ENCODE measurements at places on chromosomes 4 and X.
A peak's percentile ranks its signal among the peaks of the same experiment; 100 is the strongest.

- DNase-seq, result no peak
- H3K4me1 ChIP-seq, result no peaks in the 10 kb centered on the region
- no peaks in the 10 kb centered on the region for H3K36me3 ChIP-seq
Observed at GRCh38 chr4:144721994-144722393, 76.0 kb downstream of the HHIP start.

DNA sequence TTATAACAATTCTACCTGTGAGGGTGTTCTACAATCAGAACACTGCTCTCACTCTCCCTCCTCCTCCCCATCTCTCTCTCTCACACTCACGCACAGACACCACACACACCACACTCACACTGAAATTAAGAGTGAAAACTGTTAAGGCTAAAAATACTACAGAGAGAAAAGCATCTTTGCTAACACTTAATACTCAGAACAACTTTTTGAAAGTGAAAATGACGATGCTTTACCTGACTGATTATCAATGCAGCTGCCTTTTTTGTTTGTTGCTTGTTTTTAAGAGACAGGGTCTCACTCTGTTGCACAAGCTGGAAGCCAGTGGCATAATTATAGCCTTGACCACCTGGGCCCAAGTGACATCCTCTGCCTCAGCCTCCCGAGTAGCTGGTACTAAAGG is 222.4 kb downstream of the APBB2 start:
- no peak overlapping the region for H3K4me3 ChIP-seq
- H3K36me3 ChIP-seq, result no peaks in the 10 kb centered on the region
- no peak for DNase-seq

DNA sequence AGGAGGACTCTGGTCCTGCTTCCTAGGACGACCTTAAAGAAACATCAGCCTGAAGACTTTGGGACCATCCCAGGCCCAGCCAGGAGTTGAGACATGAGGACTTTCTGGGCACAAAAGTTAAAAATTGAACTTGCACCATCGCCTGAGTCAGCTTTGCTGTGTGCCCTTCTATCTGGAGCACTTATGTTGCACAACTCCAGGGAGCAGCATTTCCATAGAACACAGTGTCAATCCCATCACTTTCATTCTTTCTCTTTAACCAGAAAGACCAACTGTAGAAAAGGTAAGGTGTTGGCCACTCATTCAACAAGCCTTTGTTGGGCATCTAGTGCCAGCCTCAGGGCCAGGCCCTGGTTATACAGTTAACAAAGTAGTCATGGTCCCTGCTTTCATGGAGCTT is 8.6 kb upstream of the CLDN24 start:
- H3K27ac ChIP-seq, result no peak overlapping the region
- H3K27me3 ChIP-seq, result peaks cover 15% of the 10 kb centered on the region
- no peaks in the 10 kb centered on the region for H3K36me3 ChIP-seq

- DNase-seq, result no peak
- no peaks in the 10 kb centered on the region for H3K27me3 ChIP-seq
- no peak overlapping the region for H3K27ac ChIP-seq
- no peak overlapping the region for H3K4me3 ChIP-seq
- no peaks in the 10 kb centered on the region for H3K36me3 ChIP-seq
Observed at GRCh38 chrX:38216642-38217041, 4.0 kb downstream of the SRPX start.

GRCh38 chr4:7395645-7396044 is 39.1 kb downstream of the PSAPL1 start:
- H3K4me3 ChIP-seq, result no peak overlapping the region
- H3K36me3 ChIP-seq, result no peaks in the 10 kb centered on the region
- no peak overlapping the region for H3K27ac ChIP-seq
- no peak for DNase-seq
- no peaks in the 10 kb centered on the region for H3K27me3 ChIP-seq

DNA sequence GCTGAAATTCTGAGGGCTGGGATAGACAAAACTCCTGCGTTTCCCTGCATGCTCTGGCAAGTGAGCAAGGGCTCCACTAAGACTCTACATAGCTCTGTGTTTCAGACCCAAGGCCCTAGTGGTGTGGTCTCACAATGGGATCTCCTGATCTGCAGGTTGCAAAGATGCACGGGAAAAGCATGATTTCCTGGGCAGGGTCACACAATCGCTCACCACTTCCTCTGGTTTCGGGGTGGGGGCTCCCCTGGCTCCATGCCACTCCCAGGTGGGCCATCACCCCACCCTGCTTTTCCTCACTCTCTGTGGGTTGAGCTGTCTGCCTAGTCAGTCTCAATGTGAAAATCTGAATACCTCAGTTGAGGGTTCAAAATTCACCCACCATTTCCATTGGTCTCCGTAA is 111.5 kb downstream of the KLF8 start:
- no peak for DNase-seq
- no peaks in the 10 kb centered on the region for H3K27me3 ChIP-seq
- no peaks in the 10 kb centered on the region for H3K36me3 ChIP-seq
- no peaks in the 10 kb centered on the region for H3K4me1 ChIP-seq
- no peak overlapping the region for H3K4me3 ChIP-seq
- no peak overlapping the region for H3K27ac ChIP-seq

- H3K27me3 ChIP-seq, result no peaks in the 10 kb centered on the region
- no peak for DNase-seq
- H3K4me3 ChIP-seq, result no peak overlapping the region
- H3K4me1 ChIP-seq, result no peaks in the 10 kb centered on the region
Observed at GRCh38 chrX:107571296-107571998, 56.9 kb upstream of the PRPS1 start.

DNA sequence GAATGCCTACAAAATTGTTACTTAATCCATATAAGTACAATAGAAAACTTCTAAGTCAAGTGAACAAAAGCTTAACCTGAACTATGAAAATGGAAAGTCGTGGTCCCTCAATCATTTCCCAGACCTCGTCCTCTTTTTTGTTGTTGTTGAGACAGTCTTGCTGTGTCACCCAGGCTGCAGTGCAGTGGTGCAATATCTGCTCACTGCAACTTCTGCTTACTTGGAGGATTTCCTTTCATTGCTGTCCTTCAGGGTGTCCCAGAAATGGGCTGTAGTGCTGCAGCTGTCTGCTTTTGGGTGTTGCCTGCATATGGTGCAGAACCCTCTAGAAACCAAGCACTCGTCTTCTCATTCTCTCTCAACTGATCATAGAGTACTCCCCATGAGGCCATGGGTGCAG is 75.0 kb upstream of the IL2 start:
- no peaks in the 10 kb centered on the region for H3K36me3 ChIP-seq
- no peak for DNase-seq
- no peaks in the 10 kb centered on the region for H3K27me3 ChIP-seq
- no peak overlapping the region for H3K4me3 ChIP-seq
- H3K27ac ChIP-seq, result no peak overlapping the region
- peaks cover 5% of the 10 kb centered on the region for H3K4me1 ChIP-seq

GRCh38 chr4:19123681-19124080 is 1102.1 kb upstream of the LCORL start:
- no peak overlapping the region for H3K4me3 ChIP-seq
- H3K27ac ChIP-seq, result no peak overlapping the region
- H3K4me1 ChIP-seq, result no peaks in the 10 kb centered on the region
- no peaks in the 10 kb centered on the region for H3K36me3 ChIP-seq
- H3K27me3 ChIP-seq, result no peaks in the 10 kb centered on the region

DNA sequence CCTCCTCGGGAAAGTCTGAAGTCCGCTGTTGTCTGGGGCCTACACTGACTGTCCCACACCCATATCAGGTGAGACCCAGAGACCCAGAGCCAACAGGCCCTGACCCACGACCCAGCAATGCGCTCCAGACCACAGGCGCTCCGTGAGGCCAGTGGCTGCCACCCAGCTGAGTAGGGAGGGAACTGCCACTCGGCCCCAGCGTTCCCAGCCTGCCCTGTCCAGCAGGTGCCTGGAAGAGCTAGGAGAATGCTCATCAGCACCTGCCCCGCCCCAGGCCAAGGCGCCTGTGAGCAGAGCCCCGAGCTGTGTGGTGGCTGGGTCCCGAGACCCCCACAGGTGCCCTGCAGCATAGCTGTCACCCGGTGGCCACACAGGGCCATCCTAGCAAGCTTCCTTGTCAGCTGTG is 2.7 kb downstream of the SPON2 start:
- no peak overlapping the region for H3K4me3 ChIP-seq
- no peaks in the 10 kb centered on the region for H3K27me3 ChIP-seq
- no peak for DNase-seq
- H3K27ac ChIP-seq, result no peak overlapping the region
- H3K36me3 ChIP-seq, result no peaks in the 10 kb centered on the region

DNA sequence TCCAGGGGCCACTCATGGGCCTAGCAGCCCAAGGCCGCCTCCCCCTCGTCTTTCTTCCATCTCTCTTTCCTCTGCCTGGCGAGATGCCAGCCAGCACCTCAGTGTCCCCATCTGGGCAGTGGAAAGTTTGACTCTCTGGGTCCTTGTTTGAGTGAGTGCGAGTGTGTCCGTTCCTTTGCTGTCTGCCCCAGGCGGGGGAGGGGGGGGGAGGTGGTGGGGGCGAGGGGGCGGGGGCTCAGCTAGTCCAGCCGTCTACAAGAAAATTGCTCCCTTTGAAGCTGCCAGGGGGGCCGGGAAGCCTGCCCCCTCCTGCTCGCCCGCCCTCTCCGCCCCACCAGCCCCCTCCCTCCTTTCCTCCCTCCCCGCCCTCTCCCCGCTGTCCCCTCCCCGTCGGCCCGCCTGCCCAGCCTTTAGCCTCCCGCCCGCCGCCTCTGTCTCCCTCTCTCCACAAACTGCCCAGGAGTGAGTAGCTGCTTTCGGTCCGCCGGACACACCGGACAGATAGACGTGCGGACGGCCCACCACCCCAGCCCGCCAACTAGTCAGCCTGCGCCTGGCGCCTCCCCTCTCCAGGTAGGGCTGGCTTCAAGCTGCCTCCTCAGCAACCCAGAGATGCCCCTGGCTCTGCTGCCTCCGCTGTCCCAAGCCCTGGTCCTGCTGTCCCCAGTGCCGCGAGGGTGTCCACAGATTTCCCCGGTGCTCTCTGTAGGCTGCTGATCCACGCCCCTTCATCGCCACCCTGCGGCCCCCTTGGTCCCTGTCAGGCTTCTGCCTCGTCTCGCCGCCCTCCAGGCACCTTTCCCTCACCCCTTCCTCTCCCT is at the start of gene BGN:
Gene BGN, plus strand, starts transcription at position 440 of the 821 bp plus-strand sequence. CDS start 9,652 bp downstream, outside the sequence.
- no peak within 1 kb of the TSS for H3K4me3 ChIP-seq
- peaks cover 21% of the 10 kb centered on the region for H3K27me3 ChIP-seq
- no peak for DNase-seq
- H3K4me1 ChIP-seq, result no peaks in the 10 kb centered on the region
- H3K27ac ChIP-seq, result no peak within 1 kb of the TSS

- DNase-seq, result no peak
- H3K27ac ChIP-seq, result no peak overlapping the region
- no peak overlapping the region for H3K4me3 ChIP-seq
- H3K36me3 ChIP-seq, result no peaks in the 10 kb centered on the region
- no peaks in the 10 kb centered on the region for H3K27me3 ChIP-seq
Observed at GRCh38 chr4:36211084-36211483, 33.2 kb downstream of the ARAP2 start.

DNA sequence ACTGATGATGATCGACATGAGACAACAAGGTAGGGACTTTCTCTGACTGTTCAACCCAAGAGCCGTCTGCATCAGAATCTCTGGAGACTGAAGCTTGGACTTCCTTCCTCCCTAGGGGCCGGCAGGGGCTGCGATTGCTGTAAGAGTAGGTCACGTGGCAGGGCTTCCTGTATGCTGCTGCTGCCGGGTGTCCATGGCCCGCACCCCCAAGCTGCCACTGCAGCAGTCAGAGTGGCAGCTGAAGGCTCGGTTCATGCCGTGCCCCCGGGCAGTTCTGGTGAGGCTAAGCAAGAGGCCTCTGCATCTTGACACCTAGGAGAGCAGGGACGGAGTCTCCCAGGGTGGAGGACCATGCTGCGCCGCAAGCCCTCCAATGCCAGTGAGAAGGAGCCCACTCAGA is at the start of gene SASH3:
Gene SASH3, plus strand, starts transcription at position 203 of the 400 bp plus-strand sequence. Its CDS starts 149 bp downstream, at position 352.
- peak; percentile 41 for DNase-seq
- H3K27ac ChIP-seq, result peak within 1 kb of the TSS; percentile 83
- peaks cover 29% of the 10 kb centered on the region for H3K4me1 ChIP-seq
- no peaks in the 10 kb centered on the region for H3K27me3 ChIP-seq
- H3K36me3 ChIP-seq, result no peaks in the 10 kb centered on the region

DNA sequence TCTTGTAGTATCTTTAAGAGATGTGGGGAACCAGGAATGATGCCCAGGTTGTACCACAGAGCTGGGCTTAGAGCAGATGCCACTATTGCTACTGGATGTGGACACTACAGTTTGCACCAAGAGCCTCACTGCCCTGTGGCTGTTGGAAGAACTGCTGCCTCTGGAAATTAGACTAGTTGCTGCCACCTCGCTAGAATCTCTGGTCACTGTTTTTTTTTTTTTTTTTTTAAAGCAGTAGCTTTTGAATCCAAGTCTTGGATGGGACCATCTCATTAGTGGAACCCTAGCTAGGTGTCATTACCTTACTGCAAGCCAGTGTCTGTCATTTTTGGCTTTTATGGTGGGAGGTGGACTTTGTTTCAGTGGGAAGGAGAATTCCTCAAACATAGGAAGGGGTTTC is 105.5 kb downstream of the ARHGAP10 start:
- no peaks in the 10 kb centered on the region for H3K36me3 ChIP-seq
- H3K4me3 ChIP-seq, result no peak overlapping the region
- H3K27me3 ChIP-seq, result no peaks in the 10 kb centered on the region
- H3K4me1 ChIP-seq, result peaks cover 4% of the 10 kb centered on the region
- no peak for DNase-seq

GRCh38 chr4:163554870-163555465 is 60.5 kb downstream of the TMA16 start:
- DNase-seq, result no peak
- H3K27me3 ChIP-seq, result no peaks in the 10 kb centered on the region
- no peak overlapping the region for H3K27ac ChIP-seq
- H3K4me3 ChIP-seq, result no peak overlapping the region
- no peaks in the 10 kb centered on the region for H3K36me3 ChIP-seq

DNA sequence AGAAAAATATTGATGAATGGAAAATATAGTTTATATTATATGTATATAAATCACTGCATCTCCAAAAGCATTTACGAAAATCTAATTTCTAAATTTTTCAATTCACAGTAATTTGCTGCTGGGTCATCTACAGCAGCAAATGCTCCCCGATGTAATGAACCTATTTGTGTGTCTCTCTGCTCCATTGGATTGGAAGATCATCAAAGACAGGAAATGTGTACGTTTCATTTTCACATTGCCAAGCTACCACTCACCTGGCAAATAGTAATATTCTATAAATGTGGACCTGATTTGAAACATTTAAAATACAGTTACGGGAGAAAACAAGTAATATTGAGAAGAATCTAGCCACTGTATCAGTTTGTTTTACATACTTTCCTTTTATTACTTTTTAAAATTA is 317.7 kb downstream of the PAPSS1 start:
- H3K27me3 ChIP-seq, result no peaks in the 10 kb centered on the region
- H3K4me3 ChIP-seq, result no peak overlapping the region
- no peaks in the 10 kb centered on the region for H3K4me1 ChIP-seq
- no peak overlapping the region for H3K27ac ChIP-seq

GRCh38 chr4:31983246-31983645 is 1263.1 kb downstream of the PCDH7 start:
- H3K4me1 ChIP-seq, result no peaks in the 10 kb centered on the region
- H3K36me3 ChIP-seq, result no peaks in the 10 kb centered on the region
- H3K4me3 ChIP-seq, result no peak overlapping the region
- DNase-seq, result no peak
- H3K27me3 ChIP-seq, result no peaks in the 10 kb centered on the region

- no peaks in the 10 kb centered on the region for H3K36me3 ChIP-seq
- no peak for DNase-seq
- H3K4me3 ChIP-seq, result no peak overlapping the region
- peaks cover 52% of the 10 kb centered on the region for H3K4me1 ChIP-seq
Observed at GRCh38 chr4:15769202-15769601, 8.9 kb upstream of the CD38 start.

Measured in T-cell (primary cell).